ENCODE measurements at places on chromosomes 5 and 9.
A peak's percentile ranks its signal among the peaks of the same experiment; 100 is the strongest.

DNA sequence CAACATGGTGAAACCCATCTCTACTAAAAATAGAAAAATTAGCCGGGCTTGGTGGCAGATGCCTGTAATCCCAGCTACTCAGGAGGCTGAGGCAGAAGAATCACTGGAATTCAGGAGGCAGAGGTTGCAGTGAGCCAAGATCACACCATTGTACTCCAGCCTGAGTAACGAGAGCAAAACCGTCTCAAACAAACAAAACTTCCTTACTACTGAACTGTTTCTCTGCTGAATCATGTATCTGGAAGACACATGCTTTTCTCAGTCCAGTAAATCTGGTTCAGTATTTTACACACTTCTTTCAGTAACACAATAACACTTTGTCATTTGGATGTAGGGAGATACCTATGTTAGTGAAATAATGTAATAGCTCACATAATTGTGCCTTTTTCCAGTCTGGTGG is 7.9 kb downstream of the TRMT10B start:
- no peak for DNase-seq

DNA sequence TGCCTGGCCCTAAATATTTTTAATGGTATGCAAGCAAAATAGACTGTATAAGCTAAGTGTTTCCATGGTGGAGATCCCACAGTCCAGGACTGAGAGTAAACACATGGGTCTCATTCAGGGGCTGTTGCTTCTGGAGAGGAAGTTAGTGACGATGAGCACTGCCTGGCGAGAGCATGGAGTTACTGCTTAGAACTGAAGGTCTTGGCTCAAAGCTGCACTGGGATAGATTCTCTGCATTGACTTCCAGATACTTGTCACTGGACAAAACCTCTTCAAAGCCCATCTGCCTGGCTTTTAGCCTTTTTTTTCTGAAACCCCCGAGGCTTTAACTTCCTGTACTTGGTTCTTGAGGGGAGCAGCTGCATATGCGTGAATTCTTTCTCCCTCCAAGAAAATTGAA is 39.2 kb downstream of the GPR107 start:
- no peak for DNase-seq

DNA sequence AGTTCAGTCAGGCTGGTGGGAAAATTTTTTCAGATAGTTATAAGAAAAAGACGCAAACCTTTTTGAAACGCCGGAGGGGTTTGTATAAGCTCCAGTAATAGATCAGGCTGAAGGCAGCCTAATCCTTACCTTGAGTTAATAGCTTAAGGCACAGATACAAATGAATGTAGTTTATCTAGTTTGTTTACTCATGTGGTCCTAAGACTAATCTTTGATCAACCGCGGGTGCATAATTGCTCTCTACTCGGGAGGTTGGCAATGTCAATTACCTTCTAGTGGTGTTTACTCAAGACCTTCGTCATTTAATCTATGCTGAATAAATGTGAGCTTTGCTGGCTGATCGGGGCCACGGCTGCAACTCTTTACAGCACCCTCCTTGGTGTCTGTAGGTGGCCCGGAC is 665 bp upstream of the INSL4 start:
- DNase-seq: no peak

- DNase-seq: no peak
Measured at GRCh38 chr9:69946800-69947437, 96.7 kb upstream of the MAMDC2 start.

DNA sequence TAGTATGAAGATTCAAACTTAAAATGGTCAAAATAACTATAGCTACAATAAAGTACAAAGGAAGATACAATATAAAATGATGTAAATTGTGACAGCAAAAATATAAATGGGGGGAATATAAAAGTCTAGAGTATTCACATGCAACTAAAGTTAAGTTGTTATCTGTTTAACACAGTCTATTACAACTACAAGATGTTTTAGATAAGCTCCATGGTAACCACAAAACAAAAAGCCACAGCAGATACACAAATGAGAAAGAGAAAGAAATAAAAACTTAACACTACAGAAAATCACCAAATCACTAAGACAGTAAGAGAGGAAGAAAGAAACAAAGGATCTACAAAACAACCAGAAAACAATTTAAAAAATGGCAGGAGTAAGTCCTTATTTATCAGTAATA is 17.0 kb upstream of the SH3TC2 start:
- DNase-seq: no peak

- DNase-seq: no peak
Measured at GRCh38 chr5:159751459-159751858, 164.8 kb upstream of the ADRA1B start.

GRCh38 chr5:51378448-51379330 is 4.6 kb upstream of the ISL1 start:
- no peak for DNase-seq

DNA sequence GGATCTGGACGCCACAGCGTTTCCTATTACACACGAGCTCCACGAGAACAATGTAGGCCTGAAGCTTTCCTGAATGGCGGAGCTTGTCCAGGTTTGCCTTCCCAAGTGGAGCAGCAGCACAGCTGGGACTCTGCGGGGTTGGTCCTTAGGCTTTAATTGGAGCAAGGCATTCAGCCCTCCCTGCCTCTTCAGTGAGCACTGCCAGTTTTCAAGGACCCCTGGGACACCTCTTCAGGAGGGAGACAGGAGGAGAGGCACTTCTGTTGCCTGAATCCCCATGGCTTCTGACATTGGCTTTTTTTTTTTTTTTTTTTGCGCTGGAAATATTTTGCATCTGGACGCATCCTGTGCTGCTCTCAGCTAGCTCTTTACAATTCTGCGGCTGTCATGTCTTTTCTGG is 179.4 kb downstream of the SEMA6A start:
- no peak for DNase-seq

DNA sequence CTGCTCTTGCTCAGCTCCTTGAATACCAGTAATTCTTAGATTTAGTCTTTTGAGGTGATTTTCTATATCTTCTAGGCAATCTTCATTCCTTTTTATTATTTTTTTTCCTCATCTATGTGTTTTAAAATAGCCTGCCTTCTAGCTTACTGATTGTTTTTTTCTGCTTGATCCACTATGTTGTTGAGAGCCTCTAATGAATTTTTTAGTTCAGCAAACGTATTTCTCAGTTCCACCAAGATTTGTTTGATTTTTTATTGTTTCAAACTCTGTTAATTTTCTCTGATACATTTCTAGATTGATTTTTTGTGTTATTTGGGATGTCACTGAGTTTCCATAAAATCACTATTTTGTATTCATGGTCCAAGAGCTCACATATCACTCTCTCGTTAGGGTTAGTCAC is 9.5 kb downstream of the POLK start:
- no peak for DNase-seq

DNA sequence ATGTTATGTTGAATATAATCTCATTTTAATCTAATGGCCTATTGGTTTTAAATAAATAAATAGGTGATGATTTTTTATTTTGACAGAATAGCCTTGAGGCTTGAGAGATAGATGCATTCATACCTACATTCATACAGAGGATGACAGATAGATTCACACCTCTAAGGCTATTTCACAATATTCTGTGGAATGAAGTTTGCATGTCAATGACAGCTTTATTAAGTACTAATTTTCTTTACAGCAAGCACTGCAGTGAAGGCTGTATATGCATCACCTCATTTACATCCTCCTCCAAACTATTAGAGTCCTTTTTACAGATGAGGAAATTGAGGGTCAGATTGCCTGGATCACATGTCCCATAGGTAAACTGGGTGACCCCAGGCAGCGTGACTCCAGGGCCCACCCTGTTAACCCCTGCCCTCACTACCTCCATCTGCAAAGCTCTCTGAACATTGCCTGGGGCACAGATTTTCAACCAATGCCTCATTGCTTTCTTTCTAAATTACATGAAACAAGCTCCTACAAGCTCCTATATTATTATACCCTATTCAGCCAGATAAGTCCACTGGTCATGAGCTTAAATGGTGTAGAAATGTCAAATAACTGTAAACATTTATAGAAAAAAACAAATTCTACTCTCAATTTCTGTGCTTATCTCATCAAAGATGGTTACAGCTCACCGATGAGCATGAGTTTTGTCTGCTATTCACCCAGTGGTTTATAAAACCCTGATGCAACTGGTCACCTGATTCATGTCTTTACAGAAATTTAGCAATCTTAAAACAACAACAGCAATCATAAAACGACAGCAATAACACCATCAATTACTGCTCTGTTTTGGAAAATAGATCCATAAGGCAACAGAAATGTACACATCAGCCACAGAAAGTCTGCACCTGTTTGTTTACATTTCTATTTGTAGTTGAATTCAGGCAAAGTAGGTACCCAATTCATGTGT is 338.0 kb downstream of the NSG2 start:
- DNase-seq: no peak

- no peak for DNase-seq
Measured at GRCh38 chr9:116873937-116874914, 187.1 kb downstream of the TRIM32 start.

DNA sequence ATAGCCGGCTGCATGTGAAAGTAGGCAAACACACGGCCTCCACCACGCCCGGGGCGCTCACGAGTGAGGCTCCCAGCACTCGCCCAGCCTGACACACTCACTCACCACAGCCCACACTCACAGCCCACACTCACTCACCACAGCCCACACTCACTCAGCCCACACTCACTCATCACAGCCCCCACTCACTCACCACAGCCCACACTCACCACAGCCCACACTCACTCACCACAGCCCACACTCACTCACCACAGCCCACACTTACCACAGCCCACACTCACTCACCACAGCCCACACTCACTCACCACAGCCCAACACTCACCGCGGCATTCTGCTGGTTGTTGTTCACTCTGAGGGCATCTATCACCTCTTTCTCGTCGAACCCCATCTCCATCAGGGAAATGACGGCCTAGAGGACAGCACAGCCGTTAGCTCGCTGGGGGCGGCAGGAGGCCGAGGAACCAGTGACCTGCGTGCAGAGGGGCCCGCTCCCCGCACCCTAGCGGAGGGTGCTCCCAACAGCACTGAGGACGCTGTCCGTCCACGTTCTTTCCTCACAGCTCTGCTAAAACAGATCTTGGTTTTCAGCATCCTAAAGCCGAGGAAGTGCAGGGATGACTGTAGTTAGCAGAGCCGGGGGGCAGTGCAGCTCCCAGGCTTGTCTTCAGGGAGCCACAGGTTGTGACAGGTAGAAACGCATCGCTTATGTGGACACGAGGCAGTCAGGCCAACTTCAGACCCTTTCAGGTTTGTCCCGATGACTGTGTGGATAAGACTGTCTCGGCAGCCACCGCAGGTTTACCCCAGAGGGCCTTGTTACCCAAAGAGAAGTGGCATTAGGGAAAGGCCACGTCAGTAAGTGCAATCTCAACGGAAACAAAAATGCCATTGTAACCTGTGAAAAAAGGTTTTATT is 21.6 kb downstream of the UBAC1 start:
- DNase-seq: peak; percentile 70

DNA sequence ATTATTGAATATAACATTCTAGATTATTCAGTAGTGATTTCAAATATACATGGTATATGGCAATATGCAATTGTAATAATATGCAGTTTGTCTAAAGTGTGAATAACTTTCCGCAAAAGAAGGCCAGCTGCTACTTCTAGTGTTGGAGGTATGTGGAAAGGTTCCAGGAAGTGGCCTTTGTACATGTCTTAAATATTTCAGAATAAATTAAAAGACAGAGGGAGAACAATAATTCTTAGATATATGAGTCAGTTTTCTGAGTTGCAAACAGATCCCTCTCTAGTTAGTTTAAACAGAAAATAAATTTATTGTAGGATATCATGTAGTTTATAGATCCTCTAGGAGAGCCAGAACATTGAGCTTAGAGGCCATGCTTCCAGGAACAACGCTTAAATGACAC is 210.8 kb upstream of the ELL2 start:
- DNase-seq: no peak

GRCh38 chr5:68641211-68641610 is 425.7 kb downstream of the PIK3R1 start:
- DNase-seq: no peak

GRCh38 chr5:162190-162564 is 29.1 kb upstream of the LRRC14B start:
- no peak for DNase-seq

DNA sequence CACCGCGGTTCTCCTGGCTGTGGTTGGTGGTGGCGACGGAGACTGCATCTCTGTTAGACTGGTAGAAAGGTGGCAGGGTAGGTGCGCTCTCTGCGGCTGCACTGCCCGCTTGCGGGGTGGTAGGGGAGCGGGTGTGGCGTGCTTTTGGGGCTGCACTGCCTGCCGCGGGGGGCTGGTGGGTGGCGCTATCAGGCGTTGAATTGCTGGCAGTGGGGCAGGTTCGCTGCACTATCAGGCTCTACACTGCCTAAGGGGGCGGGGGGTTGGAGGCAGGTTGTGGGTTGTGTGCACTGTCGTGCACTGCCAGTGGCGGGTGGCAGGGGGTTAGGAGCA is 21.0 kb upstream of the TRIM52 start:
- no peak for DNase-seq

DNA sequence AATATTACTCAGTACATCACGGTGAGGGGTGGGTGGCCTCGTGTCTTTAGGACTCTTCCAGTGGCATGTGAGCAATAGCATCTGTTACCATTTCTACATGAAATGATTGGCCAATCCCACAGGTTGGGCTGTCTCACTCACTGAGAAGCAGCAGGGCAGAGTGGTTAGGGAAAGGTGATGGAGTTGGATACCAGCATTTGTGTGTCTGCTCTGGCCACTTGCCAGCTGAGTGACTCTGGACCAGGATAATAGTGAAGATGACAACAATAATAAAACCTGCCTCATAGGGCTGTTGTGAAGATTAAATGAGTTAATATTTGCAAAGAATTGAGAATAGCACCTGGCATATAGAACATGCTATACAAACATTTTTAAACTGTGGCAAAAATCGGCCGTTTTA is 42.0 kb downstream of the IQGAP2 start:
- no peak for DNase-seq

DNA sequence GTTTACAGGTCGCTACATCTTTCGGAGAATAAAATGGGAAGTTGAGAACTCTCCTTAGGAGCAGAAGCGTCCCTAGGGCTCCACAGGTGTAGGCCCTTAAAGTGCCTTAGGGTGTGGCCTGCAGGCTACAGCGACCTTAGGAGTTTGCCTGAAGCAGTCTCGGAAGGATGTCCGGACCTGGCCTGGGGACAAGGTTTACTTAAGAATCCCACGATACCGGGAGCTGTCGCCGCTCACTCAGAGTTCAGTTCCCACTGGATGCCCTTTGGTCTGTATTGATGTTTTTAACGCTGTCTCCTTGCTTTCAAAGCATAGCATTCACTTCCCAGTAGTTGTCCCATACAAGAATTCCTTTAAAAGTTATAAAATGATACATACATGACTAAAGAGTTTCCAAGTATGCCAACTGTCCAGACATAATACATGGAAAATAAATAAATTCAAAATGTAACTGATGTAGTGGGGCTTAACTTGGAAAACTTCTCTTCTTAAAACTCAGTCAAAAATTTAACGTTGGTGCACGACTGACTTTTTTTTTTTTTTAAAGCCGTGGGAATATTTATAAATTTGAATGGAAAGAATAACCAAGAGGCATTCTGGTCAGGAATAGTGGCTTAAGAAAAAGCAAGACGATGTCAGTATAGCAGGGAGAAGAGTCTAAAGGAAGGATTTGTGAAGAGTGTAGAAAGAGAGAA is 848 bp downstream of the RAD50 start:
- peak; percentile 43 for DNase-seq
